ENCODE measurements at places on chromosomes 2 and 18.

DNA sequence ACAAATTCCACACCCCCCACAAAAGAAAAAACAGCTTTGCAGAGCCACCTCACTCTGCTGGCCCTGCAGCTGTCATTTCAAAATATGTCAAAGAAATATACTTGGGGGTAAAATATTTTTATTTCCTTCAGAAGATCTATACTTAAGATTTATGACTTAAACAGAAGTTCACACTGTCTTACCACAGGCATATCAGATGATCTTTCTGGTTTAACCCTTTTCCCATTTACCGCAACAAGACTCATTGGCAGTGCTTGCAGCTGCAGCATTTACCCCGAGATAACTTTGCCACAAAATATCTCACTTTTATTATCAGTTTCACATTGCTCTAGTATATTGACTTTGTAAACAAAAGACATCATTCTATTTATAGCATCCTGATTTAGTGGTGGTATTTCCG, 21.6 kb upstream of the SLC35G4 start:
- H3K4me1 ChIP-seq = no peaks in the 10 kb centered on the region
- no peak overlapping the region for H3K4me3 ChIP-seq
- H3K27ac ChIP-seq = no peak overlapping the region
- H3K27me3 ChIP-seq = no peaks in the 10 kb centered on the region
- no peaks in the 10 kb centered on the region for H3K36me3 ChIP-seq

DNA sequence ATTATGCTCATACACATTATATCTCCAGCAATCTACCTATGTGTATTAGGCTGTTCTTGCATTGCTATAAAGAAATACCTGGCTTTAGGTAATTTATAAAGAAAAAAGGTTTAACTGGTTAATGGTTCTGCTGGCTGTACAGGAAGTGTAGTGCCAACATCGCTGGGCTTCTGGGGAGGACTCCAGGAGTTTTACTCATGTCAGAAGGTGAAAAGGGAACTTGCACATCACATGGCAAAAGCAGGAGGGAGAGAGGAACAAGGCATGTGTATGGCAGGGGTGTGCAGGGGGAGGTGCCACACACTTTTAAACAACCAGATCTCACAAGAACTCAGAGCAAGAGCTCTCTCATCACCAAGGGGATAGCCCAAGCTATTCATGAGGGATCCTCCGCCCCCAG, 715.4 kb upstream of the ZEB2 start:
- no peak overlapping the region for H3K4me3 ChIP-seq
- no peak overlapping the region for H3K27ac ChIP-seq
- no peak for DNase-seq
- no peaks in the 10 kb centered on the region for H3K4me1 ChIP-seq
- H3K36me3 ChIP-seq = no peaks in the 10 kb centered on the region

DNA sequence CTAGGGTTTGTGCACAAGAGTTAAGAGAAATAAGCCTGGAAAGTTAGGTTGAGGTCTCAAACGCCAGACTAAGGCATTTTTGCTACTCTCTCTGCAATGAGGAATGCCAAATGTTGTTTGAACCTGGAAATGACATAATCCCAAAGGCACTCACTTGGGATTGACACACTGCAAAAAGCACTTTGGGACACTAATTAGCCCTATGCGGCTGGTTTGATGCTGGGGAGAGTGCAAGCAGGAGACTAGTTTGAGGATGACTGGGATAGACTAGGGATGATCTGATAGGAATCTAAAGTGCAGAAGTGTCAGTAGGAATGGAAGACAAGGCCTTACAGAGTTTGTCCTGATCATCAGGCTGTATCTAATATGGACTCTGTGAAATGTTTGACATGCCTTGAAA, 469.0 kb downstream of the SLC4A3 start:
- H3K4me1 ChIP-seq = no peaks in the 10 kb centered on the region
- no peak overlapping the region for H3K4me3 ChIP-seq
- no peaks in the 10 kb centered on the region for H3K36me3 ChIP-seq
- no peaks in the 10 kb centered on the region for H3K27me3 ChIP-seq
- H3K27ac ChIP-seq = no peak overlapping the region

GRCh38 chr18:5380586-5380985, 85.1 kb upstream of the ZBTB14 start:
- H3K27me3 ChIP-seq = no peaks in the 10 kb centered on the region
- no peak overlapping the region for H3K4me3 ChIP-seq
- DNase-seq = no peak
- no peak overlapping the region for H3K27ac ChIP-seq

DNA sequence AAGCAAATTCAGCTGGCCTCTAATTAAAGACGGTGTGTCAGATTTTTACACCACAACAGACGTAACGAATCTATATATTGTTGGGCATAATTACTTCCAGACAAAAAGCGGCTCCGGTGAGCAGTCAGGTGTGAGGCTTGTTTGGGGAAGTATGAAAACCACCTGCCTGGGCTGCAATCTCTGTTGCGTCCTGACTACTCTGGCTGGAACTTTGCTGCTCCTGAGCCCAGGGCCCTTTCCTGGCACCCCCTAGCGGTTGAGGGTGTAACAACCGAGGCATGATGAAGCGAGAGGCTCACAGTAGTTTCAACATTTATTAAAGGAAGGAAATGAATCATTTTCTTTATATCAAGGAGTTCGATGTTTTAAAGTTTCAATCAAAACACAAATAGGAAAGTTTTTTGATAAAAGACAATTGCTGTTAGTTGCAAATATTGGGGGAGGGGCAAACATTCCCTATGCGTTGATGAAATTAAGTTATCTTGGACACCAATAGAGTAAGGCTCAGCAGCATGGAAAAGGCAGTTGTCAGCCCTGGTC, 10.6 kb upstream of the ITGB6 start:
- H3K27me3 ChIP-seq = no peaks in the 10 kb centered on the region
- H3K4me1 ChIP-seq = peaks cover 28% of the 10 kb centered on the region
- DNase-seq = no peak
- H3K36me3 ChIP-seq = no peaks in the 10 kb centered on the region

- H3K27me3 ChIP-seq = no peaks in the 10 kb centered on the region
- H3K4me1 ChIP-seq = peaks cover 3% of the 10 kb centered on the region
- no peak overlapping the region for H3K4me3 ChIP-seq
- DNase-seq = no peak
- no peak overlapping the region for H3K27ac ChIP-seq
These were observed 453.4 kb upstream of the SLC14A2 start for GRCh38 chr18:45161850-45162249.

DNA sequence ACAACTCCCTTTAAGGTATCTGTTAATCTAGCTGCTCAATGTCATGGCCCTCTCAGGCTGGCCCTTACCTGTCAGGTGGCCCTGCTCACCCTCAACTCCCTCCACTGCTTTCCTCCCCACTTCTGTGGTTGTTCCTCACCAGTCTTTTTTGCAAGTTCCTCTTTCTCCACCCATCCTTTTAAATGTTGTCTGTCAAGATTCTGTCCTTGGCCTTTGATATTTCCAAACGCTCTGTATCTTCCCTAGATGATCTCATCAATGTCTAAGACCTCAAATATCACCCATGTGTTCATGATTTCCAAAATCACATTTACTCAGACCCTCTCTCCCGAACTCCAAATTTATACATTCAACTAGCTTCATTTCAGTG, 3.5 kb downstream of the PTPN2 start:
- peaks cover 9% of the 10 kb centered on the region for H3K36me3 ChIP-seq
- H3K4me1 ChIP-seq = peaks cover 14% of the 10 kb centered on the region
- H3K27me3 ChIP-seq = no peaks in the 10 kb centered on the region
- no peak for DNase-seq
- no peak overlapping the region for H3K27ac ChIP-seq
- no peak overlapping the region for H3K4me3 ChIP-seq

DNA sequence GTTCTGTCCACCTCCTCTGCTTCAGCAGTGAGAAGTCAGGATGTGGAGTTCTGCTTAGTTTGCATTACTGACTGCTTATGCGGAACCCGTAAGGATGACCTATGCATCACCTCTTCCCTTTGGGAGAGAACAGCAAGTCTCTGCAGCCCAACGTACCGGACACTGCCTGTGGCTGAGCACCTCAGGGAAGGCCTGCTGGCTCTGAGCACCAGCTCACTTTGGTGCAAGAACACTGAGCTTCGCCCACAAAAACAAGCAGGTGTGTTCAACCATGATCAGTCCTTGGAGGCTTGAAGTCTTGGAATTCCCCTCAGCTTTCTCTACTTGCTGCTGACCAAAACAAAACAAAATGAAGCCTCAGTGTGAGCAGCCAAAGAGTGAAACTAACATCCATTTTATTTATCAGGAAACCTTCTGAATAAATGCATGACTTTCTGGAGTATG, 52.7 kb upstream of the NCK2 start:
- H3K27ac ChIP-seq = no peak overlapping the region
- no peak for DNase-seq
- no peaks in the 10 kb centered on the region for H3K27me3 ChIP-seq
- H3K36me3 ChIP-seq = no peaks in the 10 kb centered on the region

DNA sequence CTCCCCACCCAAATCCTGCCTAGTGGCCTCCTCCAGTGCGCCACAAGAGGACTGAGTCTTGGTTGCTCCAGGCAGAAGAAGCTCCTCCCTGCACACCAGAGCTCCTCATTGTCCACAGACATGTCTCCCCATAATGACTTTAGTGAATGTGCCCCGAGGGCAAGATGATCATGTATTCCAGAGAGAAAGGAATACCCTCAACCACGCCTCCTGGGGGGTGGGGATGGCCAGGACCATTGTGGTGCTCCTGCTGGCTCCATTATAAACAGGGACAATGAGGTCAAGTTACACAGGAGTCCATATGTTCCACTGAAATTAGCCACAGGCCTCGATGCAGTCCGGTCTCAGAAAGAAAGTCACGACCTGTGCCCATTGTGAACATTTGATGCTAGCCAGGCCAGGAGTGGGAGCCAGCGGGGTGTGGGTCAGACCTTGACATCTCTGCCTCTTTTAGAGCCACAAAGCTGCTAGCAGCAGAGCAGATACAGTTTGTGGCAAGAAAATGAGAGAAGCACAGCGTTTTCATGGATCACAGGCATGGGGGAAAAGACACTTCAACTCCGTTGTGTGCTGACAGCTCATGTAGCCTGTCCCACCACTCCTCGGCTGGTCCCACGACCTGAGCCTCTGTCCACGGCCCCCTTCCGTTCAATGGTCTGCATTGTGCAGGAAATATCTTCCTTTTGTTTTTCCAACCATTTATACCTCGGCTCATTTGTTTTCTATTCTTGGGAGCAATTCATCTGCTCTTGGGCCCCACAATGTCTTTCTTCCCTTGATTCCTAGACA, 70.7 kb upstream of the FZD7 start:
- H3K36me3 ChIP-seq = no peaks in the 10 kb centered on the region
- H3K27me3 ChIP-seq = no peaks in the 10 kb centered on the region
- no peak for DNase-seq
- H3K4me3 ChIP-seq = no peak overlapping the region
- H3K27ac ChIP-seq = no peak overlapping the region

GRCh38 chr2:177989029-177989885, 83.3 kb downstream of the PDE11A start:
- H3K4me1 ChIP-seq = no peaks in the 10 kb centered on the region

DNA sequence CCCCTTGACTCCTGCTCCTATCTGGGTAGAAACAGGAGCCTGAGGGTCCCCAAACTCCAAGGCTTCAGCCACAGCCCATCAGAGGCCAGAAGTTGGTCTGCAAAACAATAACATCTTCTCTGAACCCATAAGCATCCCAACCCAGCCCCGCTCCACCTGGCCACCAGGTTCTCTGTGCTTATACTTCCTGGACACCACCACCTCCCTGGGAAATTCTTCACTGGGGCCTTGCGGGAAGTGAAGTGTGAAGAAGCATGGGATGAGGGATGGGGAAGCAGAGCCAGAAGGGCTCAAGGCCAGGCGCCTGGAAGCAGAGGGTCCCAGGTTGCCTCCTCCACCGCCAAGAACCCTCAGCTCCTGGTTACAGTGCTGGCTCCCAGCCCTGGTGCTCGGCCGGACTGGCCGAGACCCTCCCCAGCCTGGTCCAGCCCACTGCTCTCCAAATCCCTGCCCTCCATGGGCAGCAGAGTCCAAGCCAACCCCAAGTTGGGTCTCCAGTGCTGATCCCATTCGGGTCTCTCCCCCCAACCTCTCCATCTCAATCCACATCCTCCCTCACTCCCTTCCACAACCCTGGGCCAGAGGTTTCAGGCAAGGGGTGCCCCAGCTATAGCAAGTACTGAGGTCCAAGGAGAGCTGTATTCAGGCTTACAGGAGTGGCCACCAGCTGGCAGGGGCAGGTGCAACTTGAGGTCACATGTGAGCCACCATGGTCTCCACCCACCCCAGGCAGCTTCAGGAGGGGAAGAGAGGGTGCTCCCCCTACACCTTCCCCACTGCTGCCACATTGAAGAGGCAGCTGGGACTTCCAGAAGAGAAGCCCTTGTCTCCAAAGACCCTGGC, 60.7 kb downstream of the TNS1 start:
- peaks cover 93% of the 10 kb centered on the region for H3K4me1 ChIP-seq
- no peaks in the 10 kb centered on the region for H3K36me3 ChIP-seq
- H3K4me3 ChIP-seq = peak overlapping the region; percentile 57
- H3K27ac ChIP-seq = peak overlapping the region; percentile 91
- no peaks in the 10 kb centered on the region for H3K27me3 ChIP-seq

DNA sequence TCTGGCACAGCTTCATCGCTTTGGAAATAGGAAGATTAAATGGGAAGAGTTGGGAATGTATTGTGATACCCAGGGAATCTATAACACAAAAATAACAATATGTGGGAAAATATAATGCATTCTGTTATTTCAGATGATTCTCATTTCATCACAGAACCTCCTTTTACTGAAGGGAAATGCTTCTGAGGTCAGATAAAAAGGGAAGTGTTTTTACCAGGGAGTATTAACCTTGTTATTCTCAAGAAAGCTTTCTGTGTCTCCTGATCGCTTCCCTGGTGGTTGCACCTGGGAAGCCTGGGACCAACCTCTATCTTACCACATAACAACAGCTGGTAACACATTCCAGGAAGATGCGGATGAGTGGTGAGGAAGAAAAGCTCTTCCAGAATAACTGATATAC, 47.2 kb downstream of the SCG2 start:
- no peaks in the 10 kb centered on the region for H3K36me3 ChIP-seq
- no peaks in the 10 kb centered on the region for H3K4me1 ChIP-seq
- H3K27ac ChIP-seq = no peak overlapping the region

DNA sequence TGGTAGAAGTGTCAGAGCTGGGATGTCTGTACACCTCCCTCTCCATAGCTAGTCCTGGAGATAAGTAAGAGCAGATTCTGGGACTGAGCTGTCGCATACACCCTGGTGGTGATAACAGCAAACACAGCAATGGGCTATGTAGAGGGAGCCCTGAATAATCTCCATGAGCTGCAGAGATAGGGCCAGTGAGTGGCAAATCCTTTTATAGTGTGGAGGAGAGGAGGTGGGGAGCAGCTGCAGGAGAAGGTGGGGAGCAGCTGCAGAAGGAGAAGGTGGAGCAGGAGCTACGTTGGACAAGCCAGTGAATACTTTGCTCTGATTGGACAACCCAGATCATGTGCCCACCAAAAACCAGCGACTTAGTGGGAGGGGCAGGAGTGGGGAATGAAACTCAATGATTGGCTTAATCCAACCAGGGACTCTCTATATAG, 85.5 kb downstream of the TMEM247 start:
- no peaks in the 10 kb centered on the region for H3K36me3 ChIP-seq
- H3K4me1 ChIP-seq = peaks cover 54% of the 10 kb centered on the region
- H3K4me3 ChIP-seq = no peak overlapping the region
- no peaks in the 10 kb centered on the region for H3K27me3 ChIP-seq
- no peak for DNase-seq

- H3K27ac ChIP-seq = no peak overlapping the region
- no peaks in the 10 kb centered on the region for H3K36me3 ChIP-seq
- H3K4me3 ChIP-seq = no peak overlapping the region
- no peaks in the 10 kb centered on the region for H3K27me3 ChIP-seq
These were observed 359.9 kb upstream of the HNRNPA3 start for GRCh38 chr2:176852667-176853066.
